ENCODE measurements at places on chromosomes 4 and X. TPM values are rescaled to one million over a fixed set of nuclear protein-coding genes. Genes with fewer than 3 reads are reported as not detected.

Gene SMIM10
- 3.0 TPM for total RNA-seq

Gene SSX4B
- 0.26 TPM for total RNA-seq

Gene ADH1B
- not detected for total RNA-seq

Gene PNMA6A
- total RNA-seq: 7.5 TPM

Gene ARHGAP6
- 2.0 TPM for total RNA-seq

Gene KDR
- total RNA-seq: 29.7 TPM

Gene NUDT10
- total RNA-seq: 31.7 TPM

Data from H7 (cell line).